ENCODE measurements at places on chromosomes 6 and 20.

GRCh38 chr6:166266336-166266735 is 41.9 kb downstream of the PRR18 start:
- no peak for DNase-seq

- no peak for DNase-seq
Measured at GRCh38 chr6:99736302-99736701, 129.7 kb downstream of the PRDM13 start.

DNA sequence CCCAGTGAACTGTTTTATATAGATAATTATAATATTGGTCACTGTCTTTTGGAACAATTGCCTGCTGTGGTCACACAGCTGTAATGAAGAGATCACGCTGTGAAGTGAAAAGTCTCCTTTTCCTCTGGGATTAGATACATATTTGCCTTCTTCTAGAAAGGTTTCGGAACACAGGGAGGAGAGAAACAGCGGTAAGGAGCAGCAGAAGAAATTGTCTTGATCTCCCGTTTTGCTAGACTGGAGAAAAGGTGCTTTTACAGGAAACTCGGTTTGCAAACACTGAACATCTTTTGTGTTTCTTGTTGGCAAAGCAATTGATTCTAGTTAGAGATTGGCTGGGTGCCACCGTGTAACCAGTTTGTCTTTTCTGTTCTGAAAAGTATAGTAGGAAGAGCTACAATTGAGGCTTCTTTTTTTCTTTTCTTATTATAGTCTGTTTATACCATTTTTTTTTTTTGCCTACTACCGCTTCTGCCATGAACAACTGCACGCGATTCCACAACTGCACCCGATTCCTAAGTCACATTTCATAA is 404.1 kb upstream of the ID4 start:
- no peak for DNase-seq

GRCh38 chr20:15919118-15919517 is 654.1 kb downstream of the KIF16B start:
- DNase-seq = no peak

DNA sequence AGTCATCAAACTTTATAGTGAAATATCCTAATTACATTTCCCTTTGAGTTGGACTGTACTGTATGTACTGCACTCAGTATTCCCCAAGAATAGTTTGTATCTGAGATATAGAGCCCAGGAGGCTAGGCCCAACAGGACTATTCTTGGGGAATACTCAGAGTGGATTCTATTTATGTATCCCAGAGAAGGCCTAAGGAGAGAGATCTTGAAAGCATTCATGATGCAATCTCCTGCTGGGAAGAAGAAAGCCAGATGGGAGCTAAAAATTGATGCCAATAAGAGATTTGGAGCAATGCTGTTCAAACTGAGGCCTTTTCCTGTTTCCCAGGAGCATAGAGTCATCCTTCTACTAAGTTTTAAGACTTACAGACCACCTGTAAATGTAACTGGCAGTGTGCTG is 452.1 kb upstream of the PLCB4 start:
- no peak for DNase-seq

DNA sequence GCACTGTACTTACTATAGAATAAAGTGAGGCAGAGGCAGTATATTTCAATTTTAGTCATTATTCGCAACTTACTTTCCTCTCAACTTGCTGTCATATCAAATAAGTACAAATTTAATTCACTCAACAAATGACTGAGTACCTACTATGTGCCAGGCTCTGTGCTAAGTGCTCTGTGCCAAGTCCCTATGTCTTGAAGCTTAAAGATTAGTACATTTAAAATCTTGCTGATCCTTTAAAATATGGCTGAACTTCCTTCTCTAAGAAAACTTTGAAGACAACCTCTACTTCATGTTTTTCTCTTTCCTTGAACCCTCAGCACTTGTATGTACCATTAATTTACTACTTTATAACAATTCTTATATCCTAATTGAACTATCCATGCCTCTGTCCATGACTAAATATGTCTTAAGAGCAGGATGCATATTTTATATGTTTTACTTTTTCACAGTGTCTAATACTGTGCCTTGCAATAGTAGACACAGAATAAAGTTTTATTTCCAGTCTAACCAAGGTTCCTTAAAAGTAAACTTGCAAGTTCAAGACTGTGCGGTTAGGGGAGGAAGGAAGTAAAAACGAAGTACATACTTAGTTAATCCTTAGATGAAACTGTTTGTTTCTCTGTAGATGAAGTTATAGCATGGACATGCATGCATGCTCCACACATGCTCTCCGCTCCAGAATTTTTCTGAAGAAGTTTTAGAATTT is 10.0 kb upstream of the LATS1 start:
- DNase-seq = no peak

DNA sequence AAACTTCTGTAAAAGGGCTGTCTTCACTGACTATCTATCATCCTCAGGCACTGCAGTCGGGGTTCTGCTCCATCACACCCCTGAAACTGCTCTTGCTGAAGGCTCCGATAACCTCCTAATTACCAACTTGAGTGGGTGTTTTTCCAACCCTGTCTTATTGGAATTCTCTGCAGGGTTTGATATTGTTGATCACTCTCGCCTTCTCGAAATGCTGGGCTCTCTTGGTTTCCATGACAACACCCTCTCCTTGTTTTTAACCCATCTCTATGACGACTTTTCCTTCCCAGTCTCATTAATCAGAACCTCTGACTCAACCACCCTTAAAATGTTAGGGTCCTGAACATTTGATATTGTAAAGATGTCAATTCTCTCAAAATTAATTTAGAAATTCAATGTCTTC is 39.4 kb upstream of the NNAT start:
- no peak for DNase-seq

DNA sequence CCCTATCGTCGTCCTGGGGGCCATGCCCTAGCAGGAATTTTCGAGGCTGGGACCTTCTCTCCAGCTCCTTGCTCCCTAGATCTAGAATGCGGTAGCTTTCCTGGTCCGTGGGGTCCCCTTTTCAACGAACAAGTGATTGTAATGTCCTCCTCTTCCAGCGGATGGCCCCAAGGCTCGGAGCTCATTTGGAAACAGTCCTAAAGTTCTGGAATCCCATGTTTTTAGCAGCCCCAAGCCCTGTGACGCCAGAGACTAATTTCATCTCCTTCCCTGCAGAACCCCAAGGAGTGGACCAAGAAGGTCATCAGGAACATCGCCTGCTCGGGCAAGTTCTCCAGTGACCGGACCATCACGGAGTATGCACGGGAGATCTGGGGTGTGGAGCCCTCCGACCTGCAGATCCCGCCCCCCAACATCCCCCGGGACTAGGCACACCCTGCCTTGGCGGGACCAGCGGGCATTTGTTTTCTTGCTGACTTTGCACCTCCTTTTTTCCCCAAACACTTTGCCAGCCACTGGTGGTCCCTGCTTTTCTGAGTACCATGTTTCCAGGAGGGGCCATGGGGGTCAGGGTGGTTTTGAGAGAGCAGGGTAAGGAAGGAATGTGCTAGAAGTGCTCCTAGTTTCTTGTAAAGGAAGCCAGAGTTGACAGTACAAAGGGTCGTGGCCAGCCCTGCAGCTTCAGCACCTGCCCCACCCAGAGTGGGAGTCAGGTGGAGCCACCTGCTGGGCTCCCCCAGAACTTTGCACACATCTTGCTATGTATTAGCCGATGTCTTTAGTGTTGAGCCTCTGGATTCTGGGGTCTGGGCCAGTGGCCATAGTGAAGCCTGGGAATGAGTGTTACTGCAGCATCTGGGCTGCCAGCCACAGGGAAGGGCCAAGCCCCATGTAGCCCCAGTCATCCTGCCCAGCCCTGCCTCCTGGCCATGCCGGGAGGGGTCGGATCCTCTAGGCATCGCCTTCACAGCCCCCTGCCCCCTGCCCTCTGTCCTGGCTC is 48.5 kb downstream of the PYGB start:
- no peak for DNase-seq

DNA sequence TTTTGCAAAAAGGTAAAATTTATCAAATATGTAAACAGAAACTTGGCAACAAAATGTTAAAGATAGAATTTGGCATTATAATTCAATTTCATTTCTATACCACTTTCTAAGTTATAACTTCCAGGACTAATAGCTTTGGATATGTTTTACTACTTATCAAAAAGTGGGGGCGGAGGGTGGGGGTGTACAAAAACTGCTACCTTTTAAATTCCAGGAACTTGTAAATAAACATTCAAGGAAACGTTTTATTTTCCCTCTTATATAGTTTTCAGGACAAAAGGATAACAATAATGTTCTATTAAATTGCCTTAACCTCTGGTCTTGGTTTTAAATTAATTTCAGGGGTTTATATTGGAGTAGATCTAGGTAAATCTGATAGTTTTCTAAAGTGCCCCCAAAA is 103.8 kb downstream of the DST start:
- no peak for DNase-seq

DNA sequence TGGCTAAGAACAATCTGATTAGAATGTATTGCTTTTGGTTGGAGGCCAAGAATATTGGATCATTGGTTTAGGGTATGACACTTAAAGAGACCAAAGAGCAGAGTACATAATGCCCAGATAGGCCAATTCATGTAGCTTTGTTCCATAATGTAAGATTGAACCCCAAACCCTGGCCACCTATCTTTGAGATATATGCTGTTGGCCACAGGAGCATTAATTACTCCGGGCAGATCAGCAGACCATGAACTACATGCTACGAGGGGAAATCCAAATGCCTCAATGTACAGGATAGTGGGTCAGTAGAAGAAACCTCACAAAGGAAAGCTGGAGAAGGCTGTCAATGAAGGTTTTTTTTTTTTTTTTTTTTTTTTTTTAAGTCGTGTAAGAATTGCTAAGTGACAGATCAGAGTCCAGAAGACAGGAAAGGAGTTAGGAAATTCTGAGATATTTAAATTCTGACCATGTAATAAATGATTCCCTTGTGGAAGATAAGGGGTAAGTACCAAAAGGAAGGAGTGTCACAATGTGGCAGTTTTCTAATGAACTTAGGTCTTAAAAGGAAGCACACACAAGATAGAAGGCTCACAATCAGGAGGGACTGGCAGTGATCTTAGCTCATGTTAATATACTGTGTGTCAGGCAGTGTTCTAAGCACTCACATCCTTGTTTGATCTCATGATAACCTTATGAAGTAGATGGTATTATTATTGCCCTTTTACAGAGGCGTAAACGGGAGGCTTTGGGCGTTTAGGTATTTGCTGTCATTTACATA is 61.4 kb downstream of the CARMIL1 start:
- DNase-seq = no peak

GRCh38 chr6:147691446-147691845 is 183.0 kb downstream of the SAMD5 start:
- no peak for DNase-seq

- no peak for DNase-seq
Measured at GRCh38 chr6:40504274-40504673, 82.9 kb downstream of the LRFN2 start.

- no peak for DNase-seq
Measured at GRCh38 chr6:7707787-7708186, 18.1 kb upstream of the BMP6 start.

DNA sequence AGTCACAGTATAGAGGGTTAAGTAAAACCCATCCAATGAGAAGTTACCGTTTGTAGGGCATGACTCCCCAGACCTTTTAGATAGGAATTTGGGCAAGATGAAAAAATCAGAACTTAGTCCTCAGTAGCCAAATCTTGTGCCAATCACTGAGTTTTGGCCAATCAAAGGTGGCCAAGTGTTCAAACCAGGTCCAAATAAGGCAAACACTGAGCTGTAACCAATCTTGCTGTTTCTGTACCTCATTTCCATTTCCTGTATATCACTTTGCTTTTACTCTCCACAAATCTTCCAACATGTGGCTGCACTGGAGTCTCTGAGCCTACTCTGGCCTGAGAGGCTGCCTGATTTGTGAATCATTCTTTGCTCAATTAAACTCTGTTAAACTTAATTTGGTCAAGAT is 81.8 kb upstream of the GPR6 start:
- no peak for DNase-seq

GRCh38 chr20:44461142-44461802 is 14.4 kb upstream of the TTPAL start:
- no peak for DNase-seq

GRCh38 chr6:113018351-113019151 is 671.4 kb downstream of the RFPL4B start:
- DNase-seq = no peak

DNA sequence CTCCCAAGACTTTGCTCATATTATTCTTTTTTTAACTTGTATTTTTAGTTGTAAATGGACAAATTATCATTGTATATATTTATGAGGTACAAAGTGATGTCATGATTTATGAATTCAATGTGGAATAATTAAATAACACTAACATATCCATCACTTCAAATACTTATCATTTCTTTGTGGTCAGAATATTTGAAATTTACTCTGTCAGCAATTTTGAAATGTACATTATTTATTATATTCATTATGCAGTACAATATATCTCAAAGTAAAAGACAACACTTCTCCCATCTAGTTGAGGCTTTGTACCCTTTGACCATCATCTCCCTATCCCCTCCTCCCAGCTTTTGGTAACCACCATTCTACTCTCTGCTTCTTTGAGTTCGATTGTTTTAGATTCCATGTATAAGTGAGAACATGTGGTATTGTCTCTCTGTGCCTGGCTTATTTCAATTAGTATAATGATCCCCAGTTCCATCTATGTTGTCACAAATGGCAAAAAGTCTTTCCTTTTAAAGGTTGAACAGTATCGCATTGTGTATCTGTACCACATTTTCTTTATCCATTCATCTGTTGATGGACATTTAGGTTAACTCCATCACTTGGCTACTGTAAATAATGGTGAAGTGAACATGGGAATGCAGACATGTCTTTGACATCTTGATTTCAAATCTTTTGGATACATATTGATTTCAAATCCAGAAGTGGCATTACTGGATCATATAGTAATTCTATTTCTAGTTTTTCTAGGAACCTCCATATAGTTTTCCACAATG is 197.2 kb downstream of the KIF6 start:
- no peak for DNase-seq

GRCh38 chr6:149211046-149211571 is 106.4 kb upstream of the TAB2 start:
- no peak for DNase-seq

GRCh38 chr6:11094411-11094851 is 797 bp downstream of the SMIM13 start:
- no peak for DNase-seq

GRCh38 chr6:43454696-43455530 is 435 bp downstream of the DLK2 start:
- DNase-seq = no peak

GRCh38 chr6:44333942-44334341 is 8.5 kb upstream of the SPATS1 start:
- no peak for DNase-seq

DNA sequence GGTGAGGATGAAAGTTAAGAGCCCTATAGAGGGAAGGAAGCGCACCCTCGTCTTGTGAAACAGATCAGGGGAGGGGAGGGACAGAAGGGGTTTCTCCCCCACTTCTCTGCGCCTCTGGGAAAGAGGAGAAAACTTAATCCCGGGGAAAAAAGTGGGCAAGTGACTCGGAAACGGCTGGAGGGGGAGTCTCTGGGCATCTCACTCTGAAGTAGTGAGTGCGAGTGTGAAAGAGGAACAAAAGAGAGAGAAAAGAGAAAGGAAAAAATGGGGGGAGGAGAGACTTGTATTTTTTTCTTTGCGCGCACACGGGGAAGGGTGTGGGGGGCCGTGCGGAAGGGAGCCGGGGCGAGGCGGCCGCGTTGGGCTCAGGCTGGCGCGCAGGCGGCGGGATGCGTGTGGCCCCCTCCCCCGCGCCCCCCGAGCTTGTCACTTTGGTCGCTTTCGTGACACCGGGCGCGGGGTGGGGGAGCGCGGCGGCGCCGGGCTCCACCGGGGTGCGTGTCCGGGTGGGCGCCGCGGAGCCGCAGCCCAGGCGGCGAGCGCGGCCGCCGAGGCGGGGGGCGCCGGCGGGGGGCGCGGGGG is 454 bp downstream of the L3MBTL3 start:
- DNase-seq = peak; percentile 29

Data from activated T-helper 9 cell treated with anti-CD3 and anti-CD28 coated beads, Interleukin-2, amount 50 U/mL, for 16 hours (primary cell).